ENCODE measurements at places on chromosomes 11 and 22.
A peak's percentile ranks its signal among the peaks of the same experiment; 100 is the strongest.

DNA sequence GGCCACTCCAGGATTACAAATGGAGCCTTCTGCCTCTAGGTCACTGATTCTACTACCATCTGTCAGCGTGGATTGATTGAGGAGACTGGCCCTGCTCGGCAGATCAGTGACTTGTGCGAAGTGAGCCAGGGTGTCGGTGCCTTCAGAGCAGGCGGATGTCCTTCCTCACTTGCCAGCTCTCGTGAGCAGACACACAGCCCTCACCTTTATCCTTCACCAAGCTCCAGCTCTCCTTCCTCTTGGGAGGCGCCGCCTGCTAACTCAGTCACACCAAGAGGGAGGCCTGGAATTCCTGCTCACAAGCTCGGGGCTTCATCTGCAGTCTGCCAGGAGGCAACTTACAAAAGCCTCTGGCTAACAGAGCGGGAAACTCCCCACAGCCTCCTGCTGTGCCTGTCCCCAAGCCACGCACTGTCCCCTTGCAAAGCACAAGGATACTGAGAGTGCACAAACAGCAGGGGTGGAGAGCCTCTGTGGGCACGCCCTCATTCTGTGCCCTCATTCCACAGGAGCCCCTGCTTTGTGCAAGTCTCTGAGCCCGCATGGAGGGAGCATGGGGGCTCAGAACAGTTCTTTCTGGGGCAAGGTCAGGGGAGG, 3.5 kb upstream of the TCF20 start:
- H3K27ac ChIP-seq = no peak overlapping the region
- peaks cover 6% of the 10 kb centered on the region for H3K4me1 ChIP-seq
- no peak for DNase-seq
- H3K4me3 ChIP-seq = no peak overlapping the region
- no peaks in the 10 kb centered on the region for H3K27me3 ChIP-seq

DNA sequence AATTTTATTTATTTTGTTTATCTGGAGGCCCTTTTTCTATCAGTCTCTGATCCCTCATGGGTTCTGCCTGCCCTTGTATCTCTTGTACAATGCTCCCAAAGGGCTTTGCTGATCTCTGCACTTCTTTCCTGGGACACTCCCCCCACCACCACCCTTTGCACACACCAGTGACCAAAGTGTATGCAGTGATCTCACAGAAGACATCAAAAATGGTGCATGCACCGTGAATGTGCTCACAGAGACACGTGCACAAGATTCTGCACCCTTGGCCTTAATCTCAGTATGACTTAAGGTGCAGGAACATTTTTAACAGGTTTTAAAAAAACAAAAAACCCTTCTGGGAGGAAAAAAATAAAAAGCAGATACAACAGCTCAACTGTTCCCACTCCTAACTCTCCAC, 12.2 kb upstream of the ADSL start:
- DNase-seq = peak; percentile 36
- peaks cover 70% of the 10 kb centered on the region for H3K4me1 ChIP-seq
- H3K27ac ChIP-seq = peak overlapping the region; percentile 28
- H3K36me3 ChIP-seq = no peaks in the 10 kb centered on the region

GRCh38 chr11:95796501-95796900, 6.2 kb downstream of the CEP57 start:
- no peak overlapping the region for H3K27ac ChIP-seq
- DNase-seq = no peak
- no peak overlapping the region for H3K4me3 ChIP-seq
- no peaks in the 10 kb centered on the region for H3K27me3 ChIP-seq
- peaks cover 37% of the 10 kb centered on the region for H3K4me1 ChIP-seq

GRCh38 chr11:78038697-78039313, 15.7 kb upstream of the KCTD14 start:
- no peak overlapping the region for H3K4me3 ChIP-seq
- no peak for DNase-seq
- H3K4me1 ChIP-seq = peaks cover 11% of the 10 kb centered on the region
- H3K27ac ChIP-seq = no peak overlapping the region
- no peaks in the 10 kb centered on the region for H3K27me3 ChIP-seq

DNA sequence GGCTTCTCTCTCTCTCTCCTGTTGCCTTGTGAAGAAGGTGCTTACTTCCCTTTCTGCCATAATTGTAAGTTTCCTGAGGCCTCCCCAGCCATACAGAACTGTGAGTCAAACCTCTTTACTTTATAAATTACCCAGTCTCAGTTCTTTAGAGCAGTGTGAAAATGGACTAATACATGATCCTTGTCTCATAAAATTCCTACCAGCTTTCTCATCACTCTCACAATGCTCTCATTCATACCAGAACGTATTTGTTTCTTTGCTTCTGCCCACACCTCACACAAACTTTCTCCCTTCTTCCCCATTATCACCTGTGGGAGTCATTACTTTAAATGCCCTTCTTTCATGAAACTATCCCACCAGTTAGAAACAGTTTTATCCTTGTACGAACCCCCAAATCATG, 62.7 kb upstream of the ARHGAP42 start:
- no peak overlapping the region for H3K27ac ChIP-seq
- no peaks in the 10 kb centered on the region for H3K36me3 ChIP-seq
- no peaks in the 10 kb centered on the region for H3K27me3 ChIP-seq
- H3K4me1 ChIP-seq = no peaks in the 10 kb centered on the region

GRCh38 chr11:16382638-16383380, 26.5 kb upstream of the SOX6 start:
- no peaks in the 10 kb centered on the region for H3K4me1 ChIP-seq
- no peak for DNase-seq
- no peak overlapping the region for H3K4me3 ChIP-seq
- no peaks in the 10 kb centered on the region for H3K36me3 ChIP-seq

- H3K36me3 ChIP-seq = no peaks in the 10 kb centered on the region
- no peaks in the 10 kb centered on the region for H3K4me1 ChIP-seq
- H3K27me3 ChIP-seq = peaks cover 14% of the 10 kb centered on the region
- H3K27ac ChIP-seq = no peak overlapping the region
- no peak overlapping the region for H3K4me3 ChIP-seq
- no peak for DNase-seq
Measured at GRCh38 chr11:4699697-4700435, 2.2 kb upstream of the OR51E2 start.

- no peak overlapping the region for H3K4me3 ChIP-seq
- H3K27ac ChIP-seq = no peak overlapping the region
- no peak for DNase-seq
- no peaks in the 10 kb centered on the region for H3K4me1 ChIP-seq
Measured at GRCh38 chr11:77195071-77195755, 67.2 kb downstream of the MYO7A start.

GRCh38 chr11:107590460-107591377, at the start of gene ELMOD1:
Gene ELMOD1 (plus strand): TSS chr11:107591147. CDS start chr11:107618190, 27,043 bp downstream.
- H3K4me1 ChIP-seq = peaks cover 22% of the 10 kb centered on the region
- H3K27ac ChIP-seq = no peak within 1 kb of the TSS
- no peaks in the 10 kb centered on the region for H3K36me3 ChIP-seq
- H3K27me3 ChIP-seq = peaks cover 71% of the 10 kb centered on the region

GRCh38 chr11:42462558-42463310, 849.1 kb upstream of the API5 start:
- no peak for DNase-seq
- no peaks in the 10 kb centered on the region for H3K36me3 ChIP-seq
- H3K4me3 ChIP-seq = no peak overlapping the region
- H3K27ac ChIP-seq = no peak overlapping the region

- no peak overlapping the region for H3K27ac ChIP-seq
- H3K36me3 ChIP-seq = peaks cover 11% of the 10 kb centered on the region
- peaks cover 9% of the 10 kb centered on the region for H3K4me1 ChIP-seq
- H3K27me3 ChIP-seq = no peaks in the 10 kb centered on the region
Measured at GRCh38 chr11:70307176-70307575, 36.7 kb downstream of the PPFIA1 start.

Data from activated naive CD4-positive, alpha-beta T cell treated with anti-CD3 and anti-CD28 coated beads for 36 hours (primary cell).